ENCODE measurements at places on chromosomes 3 and 15.
A peak's percentile ranks its signal among the peaks of the same experiment; 100 is the strongest.

GRCh38 chr3:113620091-113620490, 76.4 kb downstream of the USF3 start:
- no peak for DNase-seq

GRCh38 chr15:29773816-29774215, 48.5 kb downstream of the TJP1 start:
- DNase-seq = no peak

GRCh38 chr15:92035551-92035950, 182.0 kb downstream of the SLCO3A1 start:
- no peak for DNase-seq

GRCh38 chr15:66514586-66514985, 9.5 kb downstream of the ZWILCH start:
- DNase-seq = no peak

DNA sequence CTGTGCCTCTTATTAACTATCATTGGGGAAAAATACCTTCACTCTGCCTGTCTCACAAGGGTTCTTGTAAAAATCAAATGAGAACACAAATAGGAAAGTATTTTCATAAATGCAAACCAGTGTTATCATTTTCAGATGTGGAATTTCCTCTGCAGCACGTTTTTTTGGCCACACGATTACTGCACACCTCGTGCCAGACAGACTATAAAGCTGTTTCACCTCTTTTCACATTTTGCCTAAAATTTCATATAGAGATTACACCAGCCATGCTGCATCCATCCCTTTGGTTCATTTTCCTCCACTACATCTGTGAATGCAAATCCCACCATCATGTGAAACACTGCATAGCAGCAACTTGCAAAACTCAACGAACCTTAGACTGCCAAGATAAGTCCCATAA, 1.2 kb upstream of the TMOD2 start:
- no peak for DNase-seq

- DNase-seq = no peak
Measured at GRCh38 chr3:88930611-88931010, 176.8 kb upstream of the EPHA3 start.

DNA sequence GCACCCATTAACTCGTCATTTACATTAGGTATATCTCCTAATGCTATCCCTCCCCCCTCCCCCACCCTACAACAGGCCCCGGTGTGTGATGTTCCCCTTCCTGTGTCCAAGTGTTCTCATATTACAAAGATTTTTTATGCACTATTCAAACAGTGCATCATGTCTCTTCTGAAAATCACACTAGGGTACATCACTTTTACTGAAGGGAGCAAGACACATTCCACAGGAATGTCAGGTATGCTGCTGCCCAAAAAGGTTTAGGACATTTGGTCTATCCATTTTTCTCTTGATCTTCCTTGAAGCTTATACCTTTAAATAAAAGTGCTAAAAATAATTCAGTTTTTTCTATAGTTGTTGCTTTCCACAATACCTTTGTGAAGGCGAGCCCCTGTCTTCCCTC, 9.2 kb upstream of the EPHA3 start:
- DNase-seq = no peak

DNA sequence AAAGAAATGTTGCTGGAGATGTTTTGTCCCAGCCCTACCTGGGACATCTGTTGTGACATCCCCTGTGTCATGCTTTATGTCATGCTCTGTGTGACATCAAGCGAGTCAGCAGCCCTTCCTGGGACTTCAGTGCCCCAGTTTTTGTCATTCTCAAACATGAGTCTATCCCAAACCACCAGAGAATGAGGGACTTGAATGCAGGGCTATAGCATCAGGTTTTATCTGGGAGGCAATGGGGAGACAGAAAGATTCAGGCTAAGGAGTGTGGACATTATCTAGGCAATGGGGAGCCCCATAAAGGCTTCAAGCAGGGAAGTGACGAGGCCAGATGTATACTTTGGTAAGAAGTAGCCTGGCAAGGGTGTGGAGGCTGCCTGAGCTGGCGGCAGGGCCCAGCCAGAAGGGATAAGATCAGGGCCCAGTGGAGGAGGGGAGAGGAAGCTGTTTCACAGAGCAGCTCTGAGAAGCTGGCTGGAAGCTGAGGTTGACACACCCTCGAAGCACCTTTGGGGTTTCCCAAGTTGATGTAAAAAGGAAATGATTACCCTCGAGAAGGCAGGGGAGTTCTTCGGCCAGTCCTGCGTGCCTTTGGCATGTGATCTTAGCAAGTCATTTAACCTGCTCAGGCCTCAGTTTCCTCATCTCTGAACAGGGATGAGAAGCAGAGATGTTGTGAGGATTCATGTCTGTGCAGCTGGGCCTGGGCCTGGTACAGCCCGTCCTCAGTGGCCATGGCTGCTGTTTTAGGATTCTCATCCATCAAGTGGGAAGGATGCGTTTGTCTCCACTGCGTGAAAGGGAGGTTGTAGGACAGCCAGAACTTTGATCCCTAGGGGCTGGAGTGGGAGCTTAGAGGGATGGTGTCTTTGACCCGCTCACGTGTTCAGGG, 34.3 kb downstream of the IRAK2 start:
- DNase-seq = peak; percentile 60

DNA sequence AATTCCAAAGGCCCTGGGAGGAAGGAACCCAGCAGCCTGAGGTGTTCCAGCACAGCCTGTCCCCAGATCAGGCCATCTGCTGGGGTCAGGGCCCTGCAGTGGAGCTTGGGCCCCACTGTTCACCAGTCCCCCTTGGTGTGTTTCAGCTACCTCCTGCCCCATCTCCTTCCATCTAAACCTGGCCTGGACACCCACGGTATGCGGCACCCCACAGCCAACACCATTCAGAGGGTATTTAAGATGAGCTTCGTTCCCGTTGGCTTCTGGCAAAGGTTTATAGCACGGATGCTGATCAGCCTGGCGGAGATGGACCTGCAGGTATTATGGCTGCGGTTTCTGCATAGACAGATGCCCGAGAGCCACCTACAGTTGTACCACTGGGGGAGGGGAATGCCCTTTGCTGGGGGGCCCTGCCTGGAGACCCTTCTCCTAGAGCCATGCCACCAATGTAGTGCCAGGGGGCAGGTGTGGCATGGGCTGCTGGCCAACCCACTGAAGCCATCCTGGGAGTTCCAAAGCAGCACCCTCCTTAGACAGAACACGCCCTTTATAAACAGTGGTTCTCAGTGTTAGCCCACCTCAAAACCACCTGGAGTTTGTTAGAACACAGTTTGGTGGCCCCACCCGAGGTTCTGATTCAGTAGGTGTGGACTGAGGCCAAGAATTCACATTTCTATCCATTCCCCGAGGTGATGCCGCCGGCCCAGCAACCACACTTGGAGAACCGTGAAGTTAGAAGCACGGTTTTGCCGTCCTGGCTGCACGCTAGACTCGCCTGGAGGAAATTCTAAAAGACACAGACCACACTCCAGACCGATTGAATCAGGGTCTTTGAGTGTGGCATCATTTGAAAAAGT, 126.9 kb downstream of the LRRK1 start:
- DNase-seq = no peak

GRCh38 chr15:40310993-40311392, 3.3 kb upstream of the PLCB2 start:
- DNase-seq = no peak

DNA sequence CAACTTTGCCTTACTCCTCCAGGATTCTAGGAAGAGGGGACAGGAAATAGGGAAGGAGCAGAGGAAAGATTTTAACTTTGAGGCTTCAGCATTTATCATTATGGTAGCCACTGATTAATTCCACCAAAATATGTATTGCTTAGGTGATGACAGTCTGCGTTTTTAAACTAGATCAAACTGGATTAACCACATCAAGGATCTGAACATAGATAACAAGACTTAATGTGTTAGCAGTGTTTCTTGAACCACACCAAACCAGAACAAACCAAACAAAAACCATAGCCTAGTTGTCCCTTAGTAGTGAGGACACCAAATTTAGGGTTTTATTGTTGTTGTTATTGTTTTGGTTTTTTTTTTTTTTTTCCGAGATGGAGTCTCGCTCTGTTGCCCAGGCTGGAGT, 113.5 kb upstream of the LMOD3 start:
- no peak for DNase-seq

DNA sequence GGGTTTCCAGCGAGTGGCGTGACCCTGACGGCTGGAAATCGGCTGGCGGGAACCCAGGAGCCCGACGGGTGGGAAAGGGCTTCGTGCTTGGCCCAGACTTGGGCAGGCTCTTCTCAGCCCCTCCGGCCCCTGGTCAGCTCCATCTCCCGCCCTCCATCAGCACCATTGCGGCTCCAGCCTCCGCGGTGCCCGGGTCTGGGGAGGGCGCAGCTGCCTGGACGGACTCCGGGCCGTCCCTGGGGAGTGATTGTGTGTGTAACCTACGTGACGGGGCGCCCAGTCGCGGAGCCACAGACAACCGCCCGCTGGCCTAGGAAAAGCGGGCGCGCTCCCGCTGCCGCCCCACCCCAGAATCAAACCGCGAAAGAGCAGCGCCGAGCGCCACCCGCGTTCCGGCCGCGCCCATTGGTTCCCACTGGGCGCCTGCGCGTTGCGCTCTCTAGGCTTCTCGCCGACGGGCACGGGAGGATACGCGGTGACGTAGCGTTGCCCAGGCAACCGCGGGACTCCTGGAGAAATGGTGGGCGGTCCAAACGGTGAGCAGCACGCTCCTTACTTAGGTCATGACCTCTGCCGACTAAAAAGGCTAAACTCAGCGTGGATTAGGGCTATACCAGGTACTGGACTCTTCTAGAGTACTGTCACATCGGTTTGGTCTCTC, at the start of gene CFAP20DC:
Gene CFAP20DC (minus strand): TSS at position 355 of the 661 bp plus-strand sequence. CDS start 394 bp downstream, outside the sequence.
- DNase-seq = peak; percentile 88

DNA sequence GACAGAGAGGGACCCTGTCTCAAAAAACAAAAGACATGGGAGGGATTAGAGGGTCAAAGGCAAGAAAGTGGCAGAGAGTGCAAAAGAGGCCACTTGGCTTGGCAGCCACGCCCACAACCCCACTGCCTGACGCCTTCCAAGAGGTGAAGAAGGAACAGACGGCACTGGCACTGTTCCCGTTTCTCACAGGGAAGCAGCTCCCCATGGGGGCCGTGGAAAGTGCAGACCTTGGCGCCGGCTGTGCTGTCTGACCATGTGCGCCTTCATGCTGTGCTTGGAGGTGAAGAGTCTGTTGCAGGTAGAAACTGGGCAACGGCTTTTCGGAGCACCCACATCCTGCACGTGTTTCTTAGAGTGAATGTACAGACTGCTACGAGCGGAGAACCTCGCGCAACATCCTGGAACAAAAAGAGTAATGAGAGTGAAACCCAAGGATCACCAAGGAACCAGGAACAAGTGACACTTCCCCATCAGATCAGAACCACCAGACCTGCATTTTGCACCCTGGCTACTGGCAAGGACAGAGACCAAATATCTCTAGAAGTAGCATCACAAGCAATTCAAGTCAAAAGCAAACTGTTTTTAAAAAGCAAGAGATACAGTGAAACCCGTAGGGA, 9.7 kb downstream of the ZXDC start:
- peak; percentile 19 for DNase-seq

- no peak for DNase-seq
Measured at GRCh38 chr3:136836511-136837156, 17.7 kb downstream of the SLC35G2 start.

DNA sequence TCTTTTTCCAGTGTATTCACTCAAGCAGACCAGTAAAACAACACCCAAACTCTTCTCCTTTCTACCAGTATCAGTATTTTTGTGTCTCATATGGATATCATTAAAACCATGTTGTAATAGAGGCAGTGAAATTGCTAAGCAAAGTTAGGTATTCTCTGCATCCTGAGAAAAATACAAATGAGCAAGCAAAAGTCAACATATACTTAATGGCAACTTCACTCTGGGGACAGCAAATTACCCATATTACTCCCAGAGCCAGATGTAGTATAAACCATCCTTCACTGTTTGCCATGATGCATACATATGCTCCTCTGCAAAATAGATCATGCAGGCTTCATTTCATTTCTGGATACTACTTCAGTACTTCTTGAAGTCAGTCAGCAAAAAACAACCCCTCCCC, 22.1 kb downstream of the UBA5 start:
- no peak for DNase-seq

GRCh38 chr3:32815841-32816438, 1.9 kb upstream of the TRIM71 start:
- DNase-seq = no peak

DNA sequence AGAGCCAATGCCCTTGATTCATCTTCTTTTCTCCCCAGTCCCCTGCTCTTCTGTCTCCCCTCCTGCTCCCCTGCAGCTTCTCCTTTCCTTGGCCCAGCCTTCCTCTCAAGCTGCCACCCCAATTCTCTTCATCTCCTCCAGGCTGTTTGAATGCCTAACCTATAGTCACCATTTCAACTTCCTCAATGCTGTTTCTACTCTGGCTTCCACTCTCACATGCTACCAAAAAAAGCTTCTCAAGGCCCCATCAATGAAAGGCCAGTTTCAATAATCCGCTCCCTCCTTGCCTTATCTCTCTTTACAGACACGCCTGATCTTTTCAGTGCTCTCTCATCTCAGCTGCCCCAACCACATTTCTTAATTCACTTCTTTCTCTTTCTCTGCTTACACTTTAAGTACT, 212.2 kb upstream of the GPR149 start:
- no peak for DNase-seq

DNA sequence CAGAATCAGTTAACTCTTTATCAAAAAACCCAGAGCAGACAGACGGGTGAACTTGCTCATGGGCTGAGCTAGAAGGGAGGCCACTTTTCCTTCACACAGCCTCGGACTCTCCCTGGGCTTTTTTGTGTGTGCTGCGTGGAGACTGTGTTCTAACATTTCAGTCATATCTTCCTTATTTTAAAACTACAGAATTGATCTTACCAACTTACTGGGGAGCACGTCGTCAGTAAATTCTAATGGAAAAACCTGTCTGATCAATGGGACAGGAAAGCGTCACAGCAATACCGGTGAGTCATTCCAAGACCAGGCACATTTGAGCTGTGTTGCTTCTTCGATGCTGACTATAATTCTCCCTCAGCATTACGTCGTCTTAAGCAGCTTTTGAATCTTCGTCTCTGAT, 145.1 kb downstream of the LPP start:
- no peak for DNase-seq

GRCh38 chr3:122356402-122356801, 26.6 kb downstream of the MIX23 start:
- DNase-seq = no peak

GRCh38 chr3:14410503-14411165, 8.2 kb downstream of the SLC6A6 start:
- no peak for DNase-seq

DNA sequence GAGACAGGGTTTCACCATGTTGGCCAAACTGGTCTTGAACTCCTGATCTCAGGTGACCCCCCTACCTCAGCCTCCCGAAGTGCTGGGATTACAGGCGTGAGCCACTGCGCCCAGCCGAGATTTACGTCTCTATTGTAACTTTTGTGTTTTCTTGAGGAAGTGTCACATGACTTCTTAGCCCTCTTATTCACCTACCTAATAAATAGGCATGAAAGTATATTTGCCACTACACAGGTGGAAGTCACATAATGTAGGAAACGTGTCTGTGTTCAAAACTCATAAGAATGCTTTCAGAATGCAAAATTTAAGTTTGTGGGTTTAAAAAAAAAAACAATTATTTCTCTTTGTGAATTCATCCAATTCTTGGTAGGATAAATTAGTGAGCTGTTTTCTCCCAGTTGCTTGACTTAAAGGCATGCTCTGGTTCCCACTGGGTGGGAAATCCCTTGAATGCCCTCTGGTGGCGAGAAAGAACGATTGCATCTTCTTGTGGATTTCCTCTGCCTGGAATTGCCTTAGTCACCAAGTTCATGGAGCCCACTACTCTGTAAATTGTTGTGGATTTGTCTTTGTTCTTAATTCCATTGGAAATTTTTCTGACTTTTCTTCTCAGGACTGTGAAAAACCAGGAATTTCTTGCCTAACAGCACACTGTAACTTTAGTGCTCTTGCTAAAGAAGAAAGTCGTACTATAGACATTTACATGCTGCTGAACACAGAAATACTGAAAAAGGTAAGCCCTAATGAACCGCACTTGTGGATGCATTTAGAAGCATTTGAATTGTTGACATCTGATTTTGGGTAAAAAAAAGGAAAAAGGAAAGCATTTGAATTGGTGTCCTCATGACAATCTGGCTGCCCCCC, 82.2 kb upstream of the CTDSPL start:
- DNase-seq = no peak

Measured in activated CD4-positive, CD25-positive, alpha-beta regulatory T cell treated with anti-CD3 and anti-CD28 coated beads, Interleukin-2, amount 50 U/mL, for 72 hours (primary cell).